ENCODE measurements at places on chromosomes 1 and 21.

GRCh38 chr1:198778049-198778448 is 139.2 kb downstream of the PTPRC start:
- DNase-seq, result no peak

- no peak for DNase-seq
Measured at GRCh38 chr1:197277166-197277565, 9.1 kb downstream of the CRB1 start.

GRCh38 chr1:44029260-44029910 is 1.9 kb downstream of the SLC6A9 start:
- DNase-seq, result no peak

GRCh38 chr1:185207980-185208602 is 51.1 kb downstream of the SWT1 start:
- no peak for DNase-seq

GRCh38 chr1:145702826-145703225 is 4.3 kb downstream of the PDZK1 start:
- no peak for DNase-seq

GRCh38 chr1:210786546-210786945 is 347.4 kb downstream of the KCNH1 start:
- DNase-seq, result no peak

- DNase-seq, result no peak
Measured at GRCh38 chr21:38787461-38788274, 18.1 kb upstream of the ETS2 start.

DNA sequence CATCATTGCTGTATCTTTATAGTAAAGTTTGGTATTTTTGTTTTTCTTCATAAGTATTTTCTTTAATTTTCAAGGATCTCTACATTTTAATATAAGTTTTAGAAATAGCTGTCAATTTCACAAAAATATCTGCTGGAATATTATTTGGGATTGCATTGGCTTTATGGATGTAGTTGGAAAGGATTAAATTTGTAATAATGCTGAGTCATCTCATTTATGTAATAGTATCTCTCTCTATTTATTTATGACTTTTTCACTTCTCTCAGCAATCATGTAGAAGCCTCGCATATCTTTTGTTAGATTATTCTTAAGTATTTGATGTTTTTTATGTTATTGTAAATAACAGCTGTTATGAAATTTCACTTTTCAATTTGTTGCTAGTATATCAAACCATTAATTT is 223.1 kb upstream of the POGK start:
- DNase-seq, result no peak

- no peak for DNase-seq
Measured at GRCh38 chr21:15051644-15052458, 12.9 kb downstream of the NRIP1 start.

- DNase-seq, result no peak
Measured at GRCh38 chr1:48121955-48122354, 100.6 kb upstream of the SLC5A9 start.

GRCh38 chr1:233211595-233211994 is 83.9 kb downstream of the PCNX2 start:
- DNase-seq, result no peak

DNA sequence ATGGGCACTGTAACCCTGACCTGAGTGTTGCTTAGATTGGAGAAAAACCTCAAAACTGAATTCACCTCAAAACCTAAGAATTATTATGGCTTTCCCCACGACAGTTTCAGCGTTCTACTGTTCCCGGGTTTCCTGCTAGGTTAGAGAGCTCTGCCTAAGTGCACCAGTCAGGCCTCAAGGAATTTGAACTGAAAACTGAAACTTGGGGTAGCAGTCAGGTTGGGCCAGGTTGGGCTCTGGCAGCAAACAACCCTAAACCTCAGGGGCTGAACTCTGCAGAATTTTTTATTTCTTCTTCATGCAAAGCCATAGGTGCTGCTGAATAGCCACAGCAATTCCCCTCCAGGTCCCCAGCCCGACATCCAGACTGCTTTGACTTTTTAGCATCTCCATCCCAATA is 437.0 kb upstream of the PROX1 start:
- no peak for DNase-seq

GRCh38 chr1:16352842-16353535 is 709 bp upstream of the FBXO42 start:
- no peak for DNase-seq

- no peak for DNase-seq
Measured at GRCh38 chr1:208004851-208005250, 93.9 kb upstream of the CD34 start.

- no peak for DNase-seq
Measured at GRCh38 chr21:36654796-36655325, 44.1 kb upstream of the SIM2 start.

GRCh38 chr1:225735252-225736149 is 42.1 kb upstream of the SRP9 start:
- DNase-seq, result peak; percentile 80

GRCh38 chr1:200979574-200980451 is 43.7 kb downstream of the KIF21B start:
- DNase-seq, result no peak

DNA sequence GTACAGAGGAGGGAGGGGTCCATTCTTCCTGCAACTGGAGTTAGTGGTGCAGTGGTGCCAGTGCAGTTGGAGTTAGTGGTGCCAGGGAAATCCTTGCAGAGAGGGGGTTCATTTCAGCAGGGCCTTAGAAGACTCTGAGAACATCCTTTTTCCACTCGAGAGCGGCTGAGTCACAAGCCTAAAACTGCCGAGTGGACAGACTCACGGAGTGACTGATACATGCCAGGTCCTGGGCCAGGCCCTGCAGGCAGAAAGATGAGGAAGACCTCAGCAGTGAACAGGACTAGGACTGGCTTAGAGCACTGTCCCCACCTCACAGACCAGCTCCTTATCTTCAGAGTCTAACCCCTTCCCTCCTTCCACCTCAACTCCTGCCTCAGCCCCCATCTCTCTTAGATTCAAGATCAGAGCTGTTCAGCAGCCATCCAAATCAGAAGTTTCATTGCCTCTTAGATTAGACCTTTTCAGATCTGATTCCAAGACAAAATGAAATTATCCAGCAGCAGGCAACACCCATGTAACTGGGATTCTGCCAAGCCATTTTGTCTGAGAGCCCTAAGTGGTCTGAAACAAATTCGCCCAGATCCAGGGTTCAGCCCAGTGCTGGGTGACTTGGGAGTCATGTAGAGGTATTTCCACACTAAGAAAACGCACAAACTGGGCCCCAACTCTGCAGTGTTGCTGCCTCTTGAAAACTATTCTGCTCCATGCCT is 12.7 kb upstream of the IKBKE start:
- DNase-seq, result no peak

DNA sequence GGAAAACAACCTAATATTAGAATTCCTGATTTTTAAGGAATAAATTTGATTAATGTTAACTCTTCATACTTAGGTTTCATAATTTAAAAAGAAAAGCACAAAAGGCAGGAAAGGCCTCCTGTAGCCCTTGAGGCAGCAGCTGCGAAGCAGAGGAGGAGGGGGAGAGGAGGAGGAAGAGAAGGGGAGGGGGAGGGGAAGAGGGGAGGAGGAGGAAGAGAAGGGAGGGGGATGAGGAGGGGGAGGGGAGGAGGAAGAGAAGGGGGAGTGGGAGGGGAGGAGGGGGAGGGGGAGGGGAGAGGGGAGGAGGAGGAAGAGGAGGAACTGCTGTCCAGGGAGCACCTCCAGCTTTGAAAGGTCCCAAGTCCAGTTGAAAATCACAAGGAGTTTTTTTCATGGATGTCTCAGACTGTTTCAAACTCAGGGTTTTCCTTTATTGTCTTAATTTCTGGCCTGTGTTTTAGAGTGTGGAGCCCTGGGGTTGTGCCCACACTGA is 35.1 kb upstream of the DIP2A start:
- no peak for DNase-seq

DNA sequence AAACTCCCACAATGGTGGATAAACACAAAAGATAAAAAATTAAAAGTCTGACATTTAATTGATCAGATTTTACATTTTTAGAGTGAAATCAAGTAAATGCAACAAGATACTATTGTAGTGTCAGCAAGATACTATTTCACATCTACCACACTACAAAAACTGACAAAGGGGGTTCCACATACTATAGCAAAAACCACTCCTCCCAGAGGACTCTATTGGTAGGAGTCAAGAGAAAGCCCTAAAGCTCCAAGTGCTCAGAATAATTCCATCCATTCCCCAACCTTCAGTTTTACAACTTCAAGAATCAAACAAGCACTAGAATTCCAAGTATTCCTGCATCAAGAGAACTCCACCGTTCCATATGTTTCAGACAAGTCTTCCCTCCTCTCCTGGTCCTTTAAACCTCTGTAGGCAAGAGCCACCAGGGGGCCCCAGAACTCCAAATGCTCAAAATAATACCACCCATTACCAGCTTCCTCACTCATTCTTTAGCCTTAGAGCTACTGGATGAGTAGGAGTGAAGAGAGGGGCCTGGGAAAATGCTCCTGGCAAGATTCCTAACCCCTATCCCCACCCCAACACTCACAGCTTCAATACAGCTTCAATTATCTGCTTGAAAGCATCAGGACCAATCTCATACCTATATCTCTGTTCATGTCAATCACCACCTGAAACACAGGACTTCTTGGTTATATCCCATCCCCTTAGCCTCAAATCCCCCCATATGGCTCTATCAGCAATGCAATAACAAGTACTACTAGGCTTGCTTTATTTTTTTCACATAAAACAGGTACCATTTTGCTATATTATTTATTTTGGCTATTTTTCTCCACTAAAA is 9.9 kb downstream of the TOR1AIP2 start:
- no peak for DNase-seq

- no peak for DNase-seq
Measured at GRCh38 chr1:109477821-109478220, 5.9 kb upstream of the ATXN7L2 start.

DNA sequence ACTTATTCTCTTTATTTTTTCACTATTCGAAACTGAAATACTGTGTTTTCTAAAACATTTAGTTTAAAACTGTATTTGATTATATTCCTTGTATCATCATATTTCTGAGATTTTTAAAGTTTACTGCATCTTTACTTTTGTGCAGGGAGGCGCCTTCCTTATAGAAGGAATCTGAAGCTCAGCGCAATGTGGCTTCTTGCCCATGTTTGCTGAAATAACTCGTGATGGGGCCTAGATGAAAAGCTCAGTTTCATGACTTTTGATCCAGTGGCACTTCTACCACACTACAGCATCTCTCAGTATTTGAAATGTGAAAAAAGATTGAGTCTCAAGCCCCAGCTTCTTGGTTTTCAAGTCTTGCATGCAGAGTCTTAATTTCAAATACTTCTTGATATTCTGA is 28.4 kb downstream of the CACHD1 start:
- DNase-seq, result no peak

DNA sequence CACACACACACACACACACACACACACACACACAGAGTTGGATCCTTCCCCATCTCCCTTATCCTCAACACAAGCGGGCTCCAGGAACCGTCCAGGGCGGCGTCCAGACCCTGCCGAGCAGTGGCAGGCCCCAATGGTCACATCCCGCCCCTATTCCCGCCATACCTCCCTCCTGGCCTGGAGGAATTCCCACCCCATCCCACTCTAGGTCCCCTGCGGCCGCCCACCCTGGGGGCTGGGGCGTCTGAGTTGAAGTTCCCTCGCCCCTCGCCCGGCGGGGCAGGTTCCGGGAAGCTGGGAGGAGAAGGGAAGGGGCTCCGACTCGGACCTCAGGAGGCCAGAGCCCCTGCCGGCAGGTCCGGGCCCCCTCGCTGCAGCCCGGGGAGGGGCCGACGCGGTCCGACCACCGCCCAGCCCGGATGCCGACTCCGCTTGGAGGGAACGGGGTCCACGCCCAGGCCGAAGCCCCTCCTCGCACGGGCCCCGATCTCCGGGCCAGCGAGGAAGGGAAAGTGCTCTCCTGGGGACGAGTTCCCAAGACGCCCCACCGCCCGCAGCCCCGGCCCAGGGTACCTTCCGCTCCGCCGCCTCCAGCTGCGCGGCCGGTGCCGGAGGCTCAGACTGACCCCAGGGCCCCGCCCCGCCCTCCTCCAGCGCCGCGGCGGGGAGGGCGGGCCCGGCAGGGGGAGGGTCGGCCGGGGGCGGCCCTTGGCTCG is at the start of gene RHOC:
TSS of gene RHOC (minus strand) at position 623 of the 716 bp plus-strand sequence. CDS start 3,328 bp downstream, outside the sequence.
- DNase-seq, result peak; percentile 68

DNA sequence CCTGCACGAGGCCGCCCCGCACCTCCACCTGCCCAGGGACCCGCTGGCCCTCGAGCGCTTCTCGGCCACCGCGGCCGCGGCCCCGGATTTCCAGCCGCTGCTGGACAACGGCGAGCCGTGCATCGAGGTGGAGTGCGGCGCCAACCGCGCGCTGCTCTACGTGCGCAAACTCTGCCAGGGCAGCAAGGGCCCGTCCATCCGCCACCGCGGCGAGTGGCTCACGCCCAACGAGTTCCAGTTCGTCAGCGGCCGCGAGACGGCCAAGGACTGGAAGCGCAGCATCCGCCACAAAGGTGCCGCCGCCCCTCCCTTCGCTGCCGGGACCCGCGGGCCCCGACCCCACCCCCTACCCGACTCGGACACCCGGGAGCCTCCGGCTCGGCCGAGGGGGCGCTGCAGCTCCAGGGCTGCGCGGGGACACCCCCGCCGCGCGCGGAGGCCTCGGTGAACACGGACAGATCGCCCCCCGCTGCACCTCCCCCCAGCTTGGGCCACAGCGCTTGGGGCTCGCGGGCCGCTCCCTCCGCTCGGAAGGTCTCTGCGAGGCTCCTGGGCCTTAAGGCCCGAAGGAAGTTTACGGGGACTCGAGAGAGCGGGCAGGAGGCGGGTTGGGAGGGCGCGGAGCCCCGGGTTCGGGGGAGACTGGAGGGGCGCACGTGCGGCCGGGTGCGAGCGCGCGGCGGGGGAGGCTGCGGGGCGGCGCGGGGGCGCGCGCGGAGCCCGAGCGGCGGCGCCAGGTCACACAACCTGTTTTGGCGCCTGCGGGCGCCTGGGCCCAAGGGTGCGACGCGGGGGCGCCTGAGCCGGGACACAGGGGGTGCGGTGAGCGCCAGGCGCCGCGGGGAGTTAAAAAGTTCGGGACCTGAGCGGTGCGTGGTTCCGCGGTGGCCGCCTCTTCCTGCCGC is 1.2 kb downstream of the SAMD11 start:
- no peak for DNase-seq

DNA sequence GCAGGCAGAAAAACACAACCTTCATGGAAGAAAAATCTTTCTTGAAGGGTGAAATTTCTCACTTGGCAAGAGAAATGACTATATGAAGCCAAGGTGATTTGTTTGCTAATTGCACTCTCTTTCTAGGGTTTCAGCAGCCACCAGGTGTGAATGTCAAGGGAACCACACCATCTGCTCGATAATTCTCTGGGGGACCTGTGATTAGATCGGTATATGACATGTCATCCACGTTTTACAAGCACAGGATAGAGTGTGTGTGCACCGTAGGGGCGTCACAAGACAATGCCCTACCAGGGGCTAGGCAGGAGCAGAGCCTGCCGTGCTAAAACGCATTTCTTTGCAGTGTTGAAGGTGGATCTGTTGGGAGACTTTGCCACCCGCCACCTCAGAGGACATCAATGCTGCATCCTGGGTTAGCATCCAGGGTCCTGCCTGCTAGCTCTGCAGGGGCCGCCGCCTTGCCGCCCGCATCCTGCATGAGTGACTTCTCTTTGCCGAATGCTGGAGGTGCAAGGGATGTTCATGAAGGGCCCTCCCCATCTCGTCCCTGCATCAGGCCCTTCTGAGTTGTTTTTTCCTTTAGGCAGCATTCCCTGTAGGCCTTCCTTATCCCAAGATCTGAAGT is 37.8 kb upstream of the CCSAP start:
- no peak for DNase-seq

GRCh38 chr1:46411601-46412341 is 17.7 kb downstream of the FAAH start:
- DNase-seq, result no peak
